ENCODE measurements at places on chromosomes 16 and 17.

DNA sequence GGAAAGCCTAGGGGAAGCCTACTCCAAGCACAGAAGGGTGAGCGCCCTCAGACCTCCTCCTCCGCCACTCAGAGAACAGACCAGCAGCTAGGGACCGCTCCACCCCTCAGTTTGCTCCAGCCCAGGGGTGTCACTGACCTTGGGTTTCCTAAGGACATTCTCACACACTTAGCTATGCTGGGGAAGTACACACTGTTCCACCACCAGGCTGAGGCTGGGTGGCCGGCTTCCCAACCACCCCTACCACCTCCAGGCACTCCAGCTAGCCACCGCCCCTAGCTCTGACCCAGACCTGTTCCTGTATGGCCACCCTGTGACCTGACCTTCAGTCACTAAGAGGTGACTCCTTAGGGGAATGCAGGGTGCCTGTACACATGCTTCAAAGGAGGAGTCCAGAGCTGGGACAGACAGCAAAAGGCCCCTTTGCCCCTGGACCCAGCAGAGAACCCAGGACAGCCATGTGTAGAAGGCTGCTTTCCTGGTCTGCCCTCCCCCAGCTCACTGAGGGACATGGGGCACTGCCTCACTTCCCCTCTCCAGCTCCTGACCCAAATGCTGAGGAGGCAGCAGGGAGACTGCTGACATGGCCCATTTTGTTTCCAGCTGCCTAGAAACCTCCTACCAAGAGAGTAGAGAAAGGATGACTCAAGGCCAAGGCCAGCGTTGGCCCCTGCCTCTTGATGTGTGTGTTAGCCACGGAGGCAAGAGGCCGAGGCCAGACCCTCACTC, 6.7 kb downstream of the HSPB9 start:
- no peak for DNase-seq

GRCh38 chr16:82034981-82035612, at the start of gene HSD17B2:
Gene HSD17B2, plus strand, starts transcription at chr16:82035253. Its CDS starts 172 bp downstream, at chr16:82035425.
- DNase-seq: no peak

DNA sequence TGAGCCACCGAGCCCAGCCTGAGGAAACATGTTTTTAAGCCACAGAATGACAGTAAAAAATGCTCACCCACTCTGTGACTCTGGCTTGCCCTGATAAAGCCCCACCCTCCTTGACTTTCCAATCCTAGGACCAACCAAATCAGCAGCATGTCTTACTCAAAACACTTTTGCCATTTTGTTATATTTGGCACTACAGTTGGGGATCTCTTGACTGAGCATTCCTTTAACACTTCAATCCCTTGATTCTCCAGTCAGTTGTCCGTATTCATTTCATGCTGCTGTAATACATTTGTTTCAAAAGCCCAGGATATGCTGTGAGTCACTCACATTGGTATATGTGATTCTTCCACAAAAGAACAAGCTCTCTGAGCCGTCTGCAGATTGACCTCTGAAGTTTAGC, 8.2 kb downstream of the MYH3 start:
- DNase-seq: no peak

- no peak for DNase-seq
These were observed 1418.8 kb downstream of the CDH11 start for GRCh38 chr16:63702981-63703590.

DNA sequence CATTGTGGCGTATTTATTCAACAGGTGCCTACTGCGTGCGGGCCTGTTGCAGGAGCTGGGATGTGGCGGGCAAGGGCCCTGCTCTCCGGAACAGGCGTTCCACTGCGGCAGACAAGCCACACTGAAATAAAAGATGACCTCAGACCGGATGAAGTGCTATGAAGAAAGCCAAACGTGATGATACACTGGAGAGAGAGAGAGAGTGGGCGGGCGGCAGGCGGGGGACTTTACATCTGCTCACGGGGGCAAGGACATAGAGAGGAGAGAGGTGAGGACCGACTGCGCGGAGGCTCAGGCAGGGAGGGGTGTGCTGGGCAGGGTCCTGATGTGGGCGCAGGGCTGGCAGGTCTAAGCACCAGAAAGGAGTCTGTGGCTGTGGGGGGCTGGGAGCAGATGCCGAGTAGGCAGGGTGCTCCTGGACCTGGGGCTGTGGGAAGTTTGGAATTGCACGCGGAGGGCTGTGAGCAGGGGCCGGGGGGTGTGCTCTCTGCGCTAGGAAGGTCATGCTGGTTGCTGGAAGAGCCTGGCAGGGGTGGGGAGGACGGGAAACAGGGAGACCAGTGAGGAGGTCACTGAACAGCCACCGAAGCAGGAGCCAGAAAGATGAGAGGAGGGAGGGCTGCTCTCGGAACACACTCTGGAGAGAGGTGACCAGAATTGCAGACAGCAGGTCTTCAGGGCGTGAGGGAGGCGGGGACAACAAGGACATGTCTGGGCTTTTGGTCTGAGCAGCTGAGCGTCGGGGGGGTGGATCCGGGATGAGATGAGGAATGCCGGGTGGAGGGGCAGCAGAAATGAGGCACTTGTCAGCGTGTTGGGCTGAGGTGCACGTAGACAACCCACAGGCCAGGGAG, 9.9 kb downstream of the MXRA7 start:
- no peak for DNase-seq

DNA sequence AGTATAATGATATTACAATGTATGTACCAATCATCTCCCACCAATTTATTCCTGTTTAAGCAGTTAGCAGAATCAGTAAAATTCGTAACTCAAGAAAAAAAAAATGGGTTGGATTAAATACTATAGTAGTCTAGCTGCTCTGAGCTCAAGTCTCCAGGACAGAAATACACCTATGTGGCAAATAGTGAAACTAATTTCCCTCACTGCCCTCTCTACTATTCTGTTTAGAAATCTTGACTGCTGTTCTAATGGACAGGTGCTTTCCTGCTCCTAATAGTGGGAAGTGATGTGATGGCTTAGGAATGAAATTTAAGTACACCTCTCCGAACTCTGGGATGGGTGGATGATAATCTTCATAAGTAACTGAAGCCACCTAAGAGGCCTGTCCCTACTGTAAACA, 175.7 kb downstream of the KCNJ2 start:
- no peak for DNase-seq

DNA sequence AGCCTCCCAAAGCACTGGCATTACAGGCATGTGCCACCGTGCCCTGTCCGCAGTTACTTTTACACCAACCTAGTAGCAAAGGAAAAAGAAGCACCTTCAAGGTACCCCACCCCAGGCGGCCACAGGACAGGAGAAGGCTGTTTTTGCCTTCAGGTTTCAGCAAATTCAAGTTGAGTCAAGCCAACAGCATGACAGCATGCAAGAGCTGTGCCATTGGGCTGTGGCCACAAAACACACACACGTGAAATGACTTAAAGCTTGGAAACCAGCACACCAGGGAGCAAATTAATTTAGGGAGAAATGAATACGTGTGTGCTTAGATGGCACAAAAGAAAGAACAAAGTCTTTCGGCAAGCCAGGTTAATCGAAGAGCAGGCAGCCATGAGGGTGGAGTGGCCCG, 39.7 kb downstream of the ERCC4 start:
- DNase-seq: no peak

DNA sequence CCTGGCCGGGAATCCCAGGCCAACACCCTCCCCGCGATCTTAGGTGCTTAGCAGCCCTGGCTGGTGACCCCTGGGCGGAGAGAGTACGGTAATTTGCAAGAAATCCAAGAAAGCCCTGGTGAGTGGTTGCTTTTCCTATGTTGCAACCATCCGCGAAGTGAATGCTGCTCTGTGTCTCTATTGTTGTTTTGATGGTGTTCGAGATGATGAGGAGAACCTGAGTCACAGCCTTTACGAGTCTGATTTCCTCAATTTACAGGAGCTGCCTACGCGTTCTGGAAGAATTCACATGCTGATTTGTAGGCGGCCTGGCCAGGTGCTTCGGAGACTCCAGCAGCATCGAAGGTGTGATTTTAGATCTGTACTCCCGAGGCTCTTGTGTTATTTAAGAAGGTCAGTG, 63.3 kb downstream of the TMEM235 start:
- DNase-seq: peak; percentile 43

DNA sequence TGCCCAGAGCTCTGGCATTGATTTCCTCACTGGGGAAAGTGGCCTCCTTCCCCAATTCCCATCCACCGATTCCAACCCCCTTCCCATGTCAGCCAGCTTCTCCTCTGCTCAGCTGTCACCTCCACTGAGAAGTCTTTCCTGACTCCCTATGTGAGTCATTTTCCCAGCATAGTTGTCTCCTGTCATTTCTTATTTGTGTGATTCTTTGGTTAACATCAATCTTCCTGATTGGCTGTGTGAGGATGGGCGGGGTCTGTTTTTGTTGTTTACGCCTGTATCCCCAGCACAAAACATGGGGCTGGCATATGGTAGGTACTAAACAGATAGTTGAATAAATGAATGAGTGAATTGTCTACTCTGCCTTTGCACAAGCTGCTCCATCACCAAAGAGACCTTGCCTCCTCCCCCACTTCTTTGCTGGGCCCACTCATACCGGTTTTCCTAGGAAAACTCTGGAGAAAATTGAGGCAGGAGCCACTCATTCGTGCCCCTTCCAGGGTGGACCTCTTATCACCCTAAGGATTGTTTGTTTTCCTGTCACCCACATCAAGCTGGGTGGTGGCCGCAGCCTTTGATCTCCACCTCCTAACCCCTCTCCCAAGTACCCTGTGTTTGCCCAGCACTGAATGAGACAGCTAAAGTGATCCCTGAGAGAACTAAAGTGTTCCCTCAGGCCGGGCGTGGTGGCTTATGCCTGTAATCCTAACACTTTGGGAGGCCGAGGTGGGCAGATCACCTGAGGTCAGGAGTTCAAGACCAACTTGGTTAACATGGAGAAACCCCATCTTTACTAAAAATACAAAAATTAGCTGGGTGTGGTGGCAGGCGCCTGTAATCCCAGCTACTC, 1.2 kb upstream of the GRB7 start:
- DNase-seq: no peak

DNA sequence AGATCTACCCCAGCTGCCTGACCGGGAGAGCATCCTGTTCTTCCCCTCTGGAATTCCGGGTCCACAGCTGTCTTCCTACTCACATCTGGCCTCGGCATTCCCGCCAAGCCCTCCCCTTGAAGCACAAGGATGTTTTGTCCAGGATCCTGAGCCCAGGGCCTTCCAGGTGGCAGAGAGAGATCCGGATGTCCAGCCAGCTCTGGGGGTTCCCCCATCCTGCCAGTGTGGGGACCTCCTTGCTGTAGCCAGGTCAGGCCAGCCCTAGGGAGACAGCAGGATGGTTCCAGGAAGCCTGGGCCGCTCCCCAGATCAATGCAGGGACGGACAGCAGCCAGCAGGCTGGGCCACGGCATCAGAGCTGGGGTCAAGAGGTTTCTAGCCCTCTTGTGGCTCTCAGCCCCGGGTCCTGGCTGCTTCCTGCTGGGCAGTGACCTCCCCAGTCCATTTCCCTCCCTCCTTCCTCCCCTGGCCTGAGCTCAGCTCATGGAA, 55.3 kb downstream of the SOCS3 start:
- no peak for DNase-seq

- no peak for DNase-seq
These were observed 22.5 kb downstream of the CYB5D2 start for GRCh38 chr17:4165301-4166010.

DNA sequence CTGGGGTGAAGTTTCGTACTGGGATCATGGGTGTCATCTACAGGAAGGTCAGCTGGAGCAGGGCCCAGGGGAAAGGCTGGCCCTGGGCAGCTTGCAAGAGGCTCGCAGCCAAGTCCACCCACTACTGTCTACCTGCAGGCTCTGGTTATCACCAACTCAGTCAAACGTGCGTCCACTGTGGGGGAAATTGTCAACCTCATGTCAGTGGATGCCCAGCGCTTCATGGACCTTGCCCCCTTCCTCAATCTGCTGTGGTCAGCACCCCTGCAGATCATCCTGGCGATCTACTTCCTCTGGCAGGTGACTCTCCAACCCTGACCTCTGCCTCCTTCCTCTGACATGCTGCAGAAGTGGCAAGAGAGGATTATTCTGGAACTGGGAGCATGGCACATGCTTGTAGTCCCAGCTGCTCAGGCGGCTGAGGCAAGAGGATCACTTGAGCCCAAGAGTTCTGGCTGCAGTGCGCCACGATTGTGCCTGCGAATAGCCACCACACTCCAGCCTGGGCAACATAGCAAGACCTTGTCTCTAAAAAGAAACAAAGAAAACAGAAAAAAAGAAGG, 29.2 kb downstream of the ABCC3 start:
- no peak for DNase-seq

GRCh38 chr17:49498029-49498615, 3.0 kb downstream of the NGFR start:
- DNase-seq: no peak

DNA sequence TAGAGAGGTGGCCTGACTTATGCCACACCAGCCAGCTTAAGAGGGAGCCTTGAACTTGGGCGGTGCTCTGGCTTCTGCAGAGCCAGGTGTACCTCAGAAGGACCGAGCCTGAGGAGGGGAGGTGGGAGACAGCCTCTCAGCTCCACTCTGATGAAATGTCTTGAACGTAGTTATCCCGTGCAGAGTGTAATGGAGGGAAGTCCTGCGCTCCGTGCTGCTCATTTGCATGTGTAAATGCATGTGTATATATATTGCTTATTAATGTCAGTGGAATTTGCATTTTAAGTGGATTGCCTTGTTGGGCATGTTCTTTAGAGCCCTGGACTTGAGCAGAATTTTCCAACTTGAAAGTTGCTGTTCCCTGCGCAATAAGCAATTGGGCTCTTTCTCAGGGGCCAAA, 264.9 kb upstream of the SDK2 start:
- no peak for DNase-seq

GRCh38 chr16:48997946-48998345, 283.7 kb downstream of the CBLN1 start:
- no peak for DNase-seq

- DNase-seq: no peak
These were observed 107.6 kb downstream of the KCNJ2 start for GRCh38 chr17:70276906-70277305.

- no peak for DNase-seq
These were observed 68.2 kb downstream of the PLD6 start for GRCh38 chr17:17137731-17138585.

DNA sequence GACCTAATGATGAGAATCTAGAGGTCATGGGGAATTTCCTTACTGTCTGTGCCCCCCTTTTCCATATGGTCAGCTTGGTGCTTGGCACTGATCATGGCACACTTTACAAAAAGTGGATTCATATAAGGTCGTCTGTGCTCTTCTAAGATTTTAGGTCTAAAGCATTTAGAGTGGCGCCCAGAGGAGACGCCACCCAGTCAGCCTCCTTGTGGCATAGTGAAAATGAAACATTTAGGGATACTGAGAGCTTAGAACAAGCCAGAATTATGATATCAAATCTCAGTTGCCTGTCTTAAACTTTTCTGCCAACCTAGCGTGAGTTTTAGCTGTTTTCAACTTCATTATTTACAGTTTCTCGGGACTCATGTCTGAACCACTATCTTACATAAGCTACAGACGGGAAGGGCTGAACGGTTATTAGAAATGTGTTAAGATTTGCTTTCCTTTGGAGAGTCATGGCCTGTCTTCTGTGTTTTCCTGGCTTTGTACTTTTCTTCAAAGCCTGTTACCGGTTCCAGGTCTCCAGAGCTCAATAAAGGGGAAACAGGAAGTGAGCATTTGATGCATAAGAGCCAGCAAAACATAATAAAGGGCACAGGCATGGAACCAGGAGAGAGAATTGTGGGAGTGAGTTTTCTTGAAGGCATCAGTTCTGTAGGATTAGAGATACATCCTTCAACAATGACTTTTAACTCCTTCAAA, 13.7 kb downstream of the ZNRF1 start:
- no peak for DNase-seq

GRCh38 chr16:13645601-13646245, 274.2 kb upstream of the ERCC4 start:
- no peak for DNase-seq

GRCh38 chr17:75191584-75191983, 8.8 kb upstream of the SUMO2 start:
- no peak for DNase-seq

GRCh38 chr17:2044263-2044894, 2.6 kb downstream of the OVCA2 start:
- DNase-seq: no peak

GRCh38 chr16:30958175-30959079, 873 bp downstream of the SETD1A start:
- DNase-seq: peak; percentile 64

Data from CD14-positive monocyte (primary cell).